ENCODE measurements at places on chromosomes 4 and X.

DNA sequence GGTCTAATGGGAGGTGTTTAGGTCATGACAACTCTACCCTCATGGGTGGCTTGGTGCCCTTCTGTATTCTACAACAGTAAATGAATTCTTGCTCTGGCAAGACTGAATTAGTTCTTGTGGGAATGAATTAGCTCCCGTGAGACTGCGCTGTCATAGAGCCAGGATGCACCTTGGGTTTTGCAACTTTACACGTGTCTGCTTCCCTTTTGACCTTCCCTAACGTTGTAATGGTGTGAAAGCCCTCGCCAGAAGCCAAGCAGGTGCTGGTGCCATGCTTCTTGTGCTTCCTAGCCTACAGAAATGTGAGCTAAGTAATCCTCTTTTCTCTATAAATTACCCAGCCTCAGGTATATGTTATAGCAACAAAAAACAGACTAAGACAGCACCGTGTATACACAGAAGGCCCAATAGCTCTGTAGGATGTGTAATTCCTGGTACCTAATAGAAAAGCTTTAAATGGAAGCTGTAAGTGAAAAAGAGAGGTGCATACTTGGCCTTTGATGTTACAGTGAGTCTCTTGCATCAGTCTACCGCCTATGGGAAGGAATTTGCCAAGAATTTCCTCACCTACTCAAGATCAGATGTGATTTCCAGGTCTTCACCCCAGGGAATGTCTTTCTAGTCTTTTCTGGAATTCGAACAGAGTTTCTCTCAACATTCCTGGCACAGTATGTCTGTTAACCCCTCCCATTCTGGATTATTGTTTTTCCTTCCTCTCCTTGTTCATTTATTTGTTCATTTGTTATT is 3.2 kb upstream of the ENPEP start:
- no peak for DNase-seq

DNA sequence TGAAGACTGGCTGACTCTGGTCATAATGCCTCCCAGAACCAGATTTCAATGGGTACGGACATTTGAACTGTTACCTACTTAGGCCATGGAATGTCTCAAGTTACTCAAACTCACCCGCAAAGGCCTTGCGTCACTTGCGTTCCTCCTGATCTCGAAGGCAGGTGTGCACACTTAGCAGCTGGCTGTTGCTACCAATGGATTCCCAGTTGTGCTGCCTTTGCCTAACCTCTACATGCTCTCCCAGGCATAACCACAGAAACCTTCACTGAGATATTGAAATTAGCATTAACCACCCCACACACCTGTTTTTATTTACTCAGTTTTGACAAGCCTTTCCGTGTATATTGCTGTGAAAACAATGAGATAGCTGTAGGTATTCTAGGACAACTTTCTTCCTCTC is 2.8 kb downstream of the ERVMER34-1 start:
- DNase-seq = no peak

- no peak for DNase-seq
Observed at GRCh38 chr4:145956288-145956890, 17.8 kb upstream of the ZNF827 start.

DNA sequence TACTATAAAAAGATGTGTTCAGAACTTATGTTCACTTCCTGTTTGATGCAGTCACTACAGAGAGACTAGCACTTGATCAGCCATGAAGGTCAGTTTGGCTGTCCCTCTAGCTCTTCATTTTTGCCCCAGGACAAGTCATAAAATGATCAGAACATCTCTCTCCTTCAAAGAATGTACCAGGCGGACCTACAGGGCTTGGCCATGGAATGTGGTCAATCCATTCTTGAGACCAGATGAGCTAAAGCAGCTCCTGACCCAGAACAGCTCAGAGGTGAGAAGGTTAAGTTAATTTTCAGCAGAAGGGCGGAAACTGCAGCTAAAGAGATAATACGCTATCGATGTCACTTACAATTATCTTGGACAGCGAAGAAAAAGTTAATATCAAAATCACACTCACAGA is 49.2 kb upstream of the TAB3 start:
- no peak for DNase-seq

DNA sequence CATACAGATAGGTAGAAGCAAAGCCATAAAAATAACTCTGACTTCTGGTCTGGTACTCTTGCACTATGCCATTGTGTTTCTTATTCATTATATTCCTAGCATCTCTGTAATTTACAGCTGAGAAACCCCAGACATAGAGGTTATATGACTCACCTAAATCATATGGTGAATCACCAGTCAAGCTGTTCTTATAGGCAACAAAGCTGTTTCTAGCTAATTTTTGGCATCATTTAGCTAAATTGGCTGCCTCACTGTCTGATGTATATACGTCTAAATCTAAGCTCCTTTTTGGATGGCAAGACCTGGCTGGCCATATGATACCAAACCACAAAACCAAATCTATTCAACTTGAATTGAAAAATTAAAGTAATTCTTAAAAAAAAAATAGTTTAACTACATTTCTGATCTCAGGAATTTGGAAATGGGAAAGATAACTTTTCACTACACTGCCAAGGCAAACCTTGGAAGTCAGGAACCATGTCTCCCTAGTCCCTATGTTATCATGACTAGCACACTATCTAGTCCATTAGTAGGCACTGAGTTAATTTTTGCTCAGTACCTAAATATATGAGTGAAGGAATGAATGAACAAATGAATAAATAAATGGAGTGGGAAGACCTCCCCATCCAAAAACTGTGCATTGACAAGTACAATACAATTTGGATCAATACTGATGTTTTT is 41.3 kb upstream of the STAG2 start:
- no peak for DNase-seq

DNA sequence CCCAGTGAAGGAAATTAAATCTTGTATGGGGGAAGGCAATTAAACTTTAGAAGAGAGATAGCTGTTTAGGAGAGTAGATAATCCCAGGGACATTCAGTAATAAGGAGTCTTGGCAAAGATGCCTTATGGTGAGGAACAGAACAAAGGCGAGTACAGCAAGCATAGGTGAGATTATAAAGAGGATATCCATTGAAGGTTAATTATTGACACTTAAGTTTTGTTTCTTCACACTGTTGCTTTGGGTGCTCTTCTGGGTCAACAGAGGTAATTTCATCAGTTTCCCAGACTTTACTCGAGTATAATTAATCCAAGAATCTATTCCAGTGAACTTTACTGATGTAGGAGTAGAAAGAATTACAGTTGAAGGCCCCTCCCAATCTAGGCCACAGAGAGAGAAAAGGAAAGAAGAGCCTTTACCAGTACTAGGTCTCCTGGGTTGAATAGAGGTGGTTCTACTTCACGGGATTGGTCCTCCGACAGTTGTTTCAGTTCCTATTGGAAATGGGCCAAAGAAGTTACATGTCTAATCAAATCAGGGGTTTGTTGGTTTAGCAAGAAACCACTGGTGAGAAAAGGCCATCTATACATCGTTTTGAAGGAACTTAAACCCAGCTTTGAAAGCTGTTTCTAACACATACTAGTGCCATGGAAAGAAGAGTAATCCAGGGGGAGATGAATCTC is 27.2 kb downstream of the EPGN start:
- no peak for DNase-seq

GRCh38 chr4:119084513-119084912 is 51.1 kb upstream of the MYOZ2 start:
- no peak for DNase-seq

DNA sequence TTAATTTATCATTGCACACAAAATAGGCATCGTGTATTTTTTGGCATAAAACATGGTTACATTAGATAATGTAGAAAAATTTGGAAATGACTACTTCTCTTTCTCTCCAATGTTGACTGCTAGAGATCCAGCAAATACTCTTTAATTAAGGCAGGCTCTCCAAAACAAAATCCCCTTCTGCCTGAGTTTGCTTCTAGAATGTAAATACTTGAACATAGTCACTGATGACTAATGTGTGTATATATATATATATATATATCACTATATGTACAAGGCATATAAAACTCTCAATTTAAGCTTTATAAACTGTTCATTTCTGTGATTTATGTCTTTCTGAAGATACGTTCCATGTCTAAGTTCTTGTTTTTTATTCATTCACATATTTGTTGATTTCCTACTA is 67.2 kb upstream of the CAMK2D start:
- no peak for DNase-seq

- no peak for DNase-seq
Observed at GRCh38 chr4:11805842-11806241, 377.1 kb upstream of the HS3ST1 start.

- no peak for DNase-seq
Observed at GRCh38 chr4:109921384-109921808, 8.7 kb downstream of the EGF start.

GRCh38 chrX:21865436-21865835 is 9.6 kb downstream of the YY2 start:
- no peak for DNase-seq

DNA sequence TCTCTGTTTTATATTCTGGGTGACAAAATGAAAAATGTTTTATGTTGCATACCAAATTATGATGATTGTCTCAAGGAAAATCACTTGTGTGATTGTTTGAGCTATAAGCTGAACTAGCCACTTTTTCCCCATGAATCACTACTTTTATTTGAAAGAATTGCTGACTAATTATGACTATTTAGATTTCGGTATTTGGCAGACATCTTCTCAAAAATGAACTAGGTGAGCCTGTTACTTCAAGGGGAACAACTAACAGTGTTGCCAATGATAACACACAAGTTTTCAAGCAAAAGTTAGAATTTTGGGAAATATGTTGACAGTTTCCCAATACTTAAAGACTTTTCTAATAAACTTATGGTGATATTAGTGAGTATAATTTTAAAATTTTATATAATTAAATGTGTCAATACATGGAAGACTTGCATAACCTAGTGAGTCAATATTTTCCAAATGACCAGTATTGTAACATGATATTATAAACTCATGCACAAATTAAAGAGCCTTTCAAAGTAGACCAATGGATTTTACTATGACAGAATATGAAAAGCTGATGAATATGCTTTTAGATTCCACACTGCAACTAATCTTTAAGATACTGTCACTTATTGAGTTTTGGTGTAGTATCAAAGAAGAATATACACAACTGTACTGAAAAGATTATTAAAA is 187.7 kb upstream of the GATB start:
- no peak for DNase-seq

DNA sequence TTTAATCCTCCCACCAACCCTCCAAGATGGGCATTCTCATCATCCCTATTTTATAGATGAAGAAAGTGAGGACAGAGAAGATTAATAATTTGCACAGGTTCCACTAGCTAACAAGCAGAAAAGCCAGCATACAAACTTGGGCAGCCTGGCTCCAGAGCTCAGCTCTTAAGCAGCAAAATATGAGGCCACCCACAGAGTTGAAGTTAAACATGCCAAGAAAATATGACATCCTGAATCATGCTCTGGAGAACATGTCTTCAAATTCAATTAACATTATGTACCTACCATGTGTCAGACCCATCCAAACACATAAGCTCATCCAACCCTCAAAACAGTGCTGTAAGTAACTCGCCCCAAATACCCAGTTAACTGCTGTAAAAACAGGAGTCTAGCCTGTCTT is 33.9 kb downstream of the USP46 start:
- no peak for DNase-seq

DNA sequence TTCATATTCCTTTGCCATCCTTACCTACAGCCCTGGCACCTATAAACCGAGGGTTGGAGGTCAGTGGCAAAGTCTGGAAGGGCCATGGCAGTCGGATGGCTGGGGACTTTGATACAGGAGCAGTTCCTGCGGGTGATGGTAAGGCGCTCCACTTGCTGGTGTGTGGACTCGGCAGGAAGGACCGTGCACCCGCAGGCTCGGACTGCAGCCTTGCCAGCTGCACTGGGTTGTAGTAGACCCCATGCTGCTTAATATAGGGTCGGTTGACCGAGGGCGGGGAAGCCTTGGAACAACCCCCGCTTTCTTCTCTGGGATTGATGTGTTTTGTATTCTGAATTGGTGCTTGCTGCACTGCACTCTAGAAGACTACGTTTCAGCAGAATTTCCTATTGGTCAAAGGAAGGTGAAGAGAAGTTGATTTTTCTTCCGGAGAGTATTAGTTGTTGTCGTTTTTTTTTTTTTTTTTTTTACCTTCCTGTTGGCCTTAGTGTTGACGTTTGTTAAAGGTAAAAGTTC is 638 bp downstream of the BLTP1 start:
- DNase-seq = peak; percentile 56

GRCh38 chr4:139453041-139453370 is 915 bp upstream of the RAB33B start:
- DNase-seq = no peak

DNA sequence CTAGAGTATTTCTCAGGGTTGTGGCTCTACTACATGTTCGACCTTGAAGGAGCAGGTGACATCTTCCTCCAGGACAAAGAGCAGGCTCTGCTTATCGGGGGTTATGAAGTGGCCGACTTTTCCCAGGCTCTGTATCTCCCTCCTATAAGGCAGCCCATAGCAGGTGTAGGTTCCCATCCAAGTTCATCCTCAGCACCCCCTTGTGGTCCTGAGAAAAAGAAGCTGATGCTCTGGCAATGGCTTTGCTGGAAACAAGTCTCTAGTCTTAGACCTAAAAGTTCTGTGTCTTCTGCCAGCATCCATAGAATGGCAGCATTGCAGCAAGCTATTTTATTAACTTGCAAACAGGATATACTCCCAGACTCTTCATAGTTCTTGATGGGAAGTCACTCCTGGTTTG is 836.6 kb upstream of the PRKX start:
- no peak for DNase-seq

GRCh38 chr4:74117024-74117534 is 18.1 kb upstream of the CXCL2 start:
- peak; percentile 63 for DNase-seq

DNA sequence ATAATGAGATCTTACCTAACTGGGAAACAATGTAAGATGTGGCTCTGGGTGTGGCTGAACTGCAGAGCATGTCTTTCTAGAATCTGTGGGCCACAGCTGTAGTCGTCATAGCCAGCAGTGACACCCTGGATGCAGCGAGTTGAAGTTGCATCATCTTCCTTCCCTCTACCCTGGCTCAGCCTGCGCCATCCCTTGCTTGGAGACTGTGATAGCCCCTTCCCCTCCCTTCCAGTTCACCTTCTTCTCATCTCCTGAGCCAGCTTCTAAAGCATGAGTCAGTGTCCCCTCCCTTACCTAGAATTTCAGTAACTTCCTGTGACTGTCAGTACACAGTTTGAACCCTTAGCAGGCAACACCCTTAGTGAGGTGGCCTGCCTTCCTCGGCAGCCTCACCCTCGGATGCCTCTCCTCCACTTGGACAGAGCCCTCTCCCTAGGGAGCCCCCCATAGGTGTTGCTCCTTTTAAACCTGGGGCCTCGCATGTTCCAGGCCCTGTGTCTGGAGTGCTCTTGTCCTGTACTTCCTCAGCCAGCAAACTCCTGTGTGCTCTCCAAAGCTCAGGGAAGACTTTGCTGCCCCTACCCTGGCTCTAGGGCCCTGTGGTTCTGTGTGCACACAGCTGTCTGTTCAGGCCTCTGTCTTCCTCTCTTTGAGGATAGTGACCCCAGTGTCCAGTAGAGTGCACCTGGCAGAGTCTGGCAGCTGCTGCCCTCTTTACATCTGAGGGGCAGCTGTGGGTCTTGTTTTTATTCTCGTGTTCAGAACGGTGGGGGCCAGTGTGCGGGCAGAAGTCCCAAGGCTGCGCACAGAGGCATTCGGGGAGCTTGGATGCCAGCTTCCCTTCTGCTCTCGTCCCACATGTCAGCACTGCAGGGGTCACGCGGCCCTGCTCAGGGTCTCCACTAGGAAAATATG is 43.7 kb upstream of the TADA2B start:
- peak; percentile 22 for DNase-seq

GRCh38 chrX:136665258-136665900 is 17.4 kb downstream of the CD40LG start:
- DNase-seq = no peak

- DNase-seq = no peak
Observed at GRCh38 chr4:109629775-109630174, 69.7 kb downstream of the MCUB start.

- peak; percentile 68 for DNase-seq
Observed at GRCh38 chr4:3827616-3828492, 61.7 kb downstream of the ADRA2C start.
